Uterus (tissue), 4 donors: ENCODE measurements at places on chromosomes 1 and 21. TPM values are rescaled to one million over a fixed set of nuclear protein-coding genes. Genes with fewer than 3 reads are reported as not detected.

GRCh38 chr21:40051801-40052200 is 184.6 kb downstream of the PCP4 start:
- DNase-seq = no peak

DNA sequence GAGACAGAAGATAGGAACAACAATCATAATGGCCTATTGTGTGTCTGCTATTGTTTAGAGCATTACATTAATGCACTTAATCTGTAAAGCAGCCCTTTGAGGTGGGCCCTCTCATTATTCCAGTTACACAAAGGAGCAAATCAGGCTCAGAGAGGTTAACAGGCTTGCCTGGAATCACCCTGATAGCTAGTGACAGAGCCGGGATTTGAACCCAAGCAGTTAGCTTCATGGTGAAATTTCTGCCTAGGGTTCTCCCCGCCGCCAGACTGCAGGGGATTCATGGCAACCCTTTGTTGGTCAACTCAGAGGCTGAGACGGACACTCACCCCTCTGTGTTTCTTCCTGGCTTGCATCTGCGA is 7.1 kb downstream of the HEYL start:
- no peak for DNase-seq

DNA sequence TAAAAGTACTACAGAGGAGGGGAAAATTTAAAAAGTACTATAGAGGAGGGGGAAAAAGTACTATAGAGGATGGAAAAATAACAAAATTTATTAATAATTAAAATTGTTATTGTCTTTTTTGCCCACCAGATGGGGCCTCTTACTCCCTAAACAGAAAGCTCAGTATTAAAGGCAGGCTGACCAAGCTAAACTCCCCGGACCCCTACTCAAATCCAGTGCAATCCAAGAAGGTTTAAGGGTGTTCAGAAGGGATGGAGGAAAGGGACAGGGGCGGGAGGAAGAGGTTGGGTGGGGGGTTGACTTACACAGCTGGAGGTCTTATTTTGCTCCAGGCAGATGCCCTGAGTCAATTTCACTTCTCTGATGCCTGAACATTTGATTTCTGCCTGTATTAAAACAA is 13.7 kb downstream of the CD34 start:
- no peak for DNase-seq

DNA sequence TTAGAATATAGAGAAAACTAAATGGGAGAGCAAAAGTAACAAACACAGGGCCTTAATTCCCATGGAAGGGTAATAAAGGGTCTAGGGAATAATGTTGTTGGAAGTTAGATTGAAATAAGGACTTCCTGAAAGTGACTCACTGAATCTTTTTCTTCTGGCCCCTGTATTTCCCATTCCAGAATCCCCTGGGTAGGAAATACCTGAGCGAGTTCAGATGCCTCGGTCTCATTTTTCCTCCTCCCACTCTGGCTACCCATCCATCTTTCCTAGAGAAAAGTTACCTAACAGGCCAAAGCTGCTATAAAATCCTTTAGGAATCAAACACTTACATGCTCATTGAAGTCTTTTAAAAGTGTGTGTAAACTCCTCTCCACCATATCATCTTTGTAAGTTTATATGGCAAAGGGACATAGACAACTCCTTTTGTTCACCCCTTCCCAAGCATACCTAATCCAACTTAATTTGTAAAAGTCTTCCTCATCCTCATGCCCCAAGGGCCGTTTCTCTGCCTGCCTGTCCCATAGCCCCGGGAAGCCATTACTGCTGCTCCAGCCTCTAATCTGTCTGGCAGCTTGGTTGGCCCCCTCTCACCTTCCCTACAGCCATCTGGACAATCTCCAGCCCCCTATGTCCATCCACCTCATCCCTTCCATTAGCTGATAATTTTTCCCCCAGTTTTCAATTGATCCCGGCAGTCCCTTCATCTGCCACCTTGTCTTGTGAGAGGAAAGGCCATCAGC is 3.3 kb upstream of the MEF2D start:
- no peak for DNase-seq

- no peak for DNase-seq
Measured at GRCh38 chr1:121483961-121484424, 299.2 kb downstream of the SRGAP2C start.

- DNase-seq = no peak
Measured at GRCh38 chr1:3886691-3887090, 13.4 kb downstream of the C1orf174 start.

DNA sequence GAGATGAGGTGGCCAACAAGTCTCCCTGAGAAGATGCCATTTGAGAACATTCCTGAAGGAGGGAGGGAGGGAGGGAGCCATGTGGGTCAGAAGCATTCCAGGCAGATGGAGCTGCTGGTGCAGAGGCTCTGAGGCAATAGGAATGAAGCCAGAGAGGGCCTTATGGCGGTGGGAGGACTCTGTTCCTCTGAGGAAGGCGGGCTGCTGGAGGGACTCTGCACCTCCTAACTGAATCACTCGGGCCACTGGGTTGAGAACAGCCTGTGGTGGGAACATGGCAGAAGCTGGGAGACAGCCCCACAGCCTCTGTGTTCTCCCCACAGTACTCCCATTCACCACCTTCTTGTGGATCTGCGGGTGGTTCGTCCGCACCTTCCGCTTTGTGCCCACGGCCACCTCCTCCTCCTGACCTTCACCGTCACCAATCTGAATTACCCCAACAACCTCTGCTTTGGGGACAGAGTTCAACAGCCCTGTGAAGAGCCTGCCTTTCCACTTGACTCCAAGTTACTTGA is 2.4 kb upstream of the TMEM125 start:
- no peak for DNase-seq

DNA sequence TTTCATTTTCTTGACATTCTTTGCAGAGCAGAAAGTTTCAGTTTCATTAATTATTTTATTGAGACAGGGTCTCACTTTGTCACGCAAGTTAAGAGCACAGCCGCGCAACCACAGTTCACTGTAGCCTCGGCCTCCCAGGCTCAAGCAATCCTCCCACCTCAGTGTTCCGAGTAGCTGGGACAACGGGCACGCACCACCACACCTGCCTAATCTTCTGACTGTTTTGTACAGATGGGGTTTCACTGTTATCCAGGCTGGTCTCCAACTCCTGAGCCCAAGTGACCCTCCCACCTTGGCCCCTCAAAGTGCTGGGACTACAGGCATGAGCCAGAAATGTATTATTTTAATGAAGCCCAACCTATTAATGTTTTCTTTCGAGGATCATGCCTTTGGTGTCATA is 3.0 kb upstream of the SPATC1L start:
- no peak for DNase-seq

DNA sequence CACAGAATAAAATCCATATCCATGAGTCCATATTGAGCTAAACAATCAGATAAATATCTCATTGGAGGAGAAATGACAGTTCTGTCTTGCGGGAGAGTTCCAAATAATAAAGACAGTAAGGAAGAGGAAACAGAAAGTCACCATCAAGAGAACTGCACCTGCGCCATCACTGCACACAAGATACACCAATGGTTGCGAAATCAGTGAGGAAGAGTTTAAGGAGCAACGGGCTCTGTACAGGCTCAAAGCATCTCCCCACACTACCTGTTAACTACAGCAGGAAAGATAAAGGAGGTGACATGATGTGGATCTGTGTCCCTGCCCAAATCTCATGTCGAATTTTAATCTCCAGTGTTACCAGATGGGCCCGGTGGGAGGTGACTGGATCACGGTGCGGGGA is 7.8 kb downstream of the C2CD2 start:
- DNase-seq = no peak

- no peak for DNase-seq
Measured at GRCh38 chr1:245353915-245354775, 199.4 kb downstream of the KIF26B start.

DNA sequence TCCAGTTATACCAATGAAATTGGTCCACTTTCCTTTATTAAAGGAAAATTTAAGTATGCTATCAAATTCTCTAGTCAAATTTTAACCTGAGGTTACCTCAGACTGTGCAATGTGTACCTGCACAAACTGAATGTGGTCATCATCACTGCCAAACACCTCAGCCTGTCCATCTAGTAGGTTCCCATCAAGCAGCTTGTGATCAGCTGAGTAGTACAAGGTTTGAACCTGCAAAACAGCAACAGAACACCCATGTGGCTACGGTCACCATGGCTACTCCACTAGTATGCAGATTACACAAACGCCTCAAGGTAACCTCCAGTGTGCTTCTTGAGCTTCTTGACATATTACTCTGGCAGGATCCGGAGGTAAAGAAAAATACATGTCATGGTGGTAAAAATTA is 11.6 kb downstream of the IVNS1ABP start:
- DNase-seq = no peak

DNA sequence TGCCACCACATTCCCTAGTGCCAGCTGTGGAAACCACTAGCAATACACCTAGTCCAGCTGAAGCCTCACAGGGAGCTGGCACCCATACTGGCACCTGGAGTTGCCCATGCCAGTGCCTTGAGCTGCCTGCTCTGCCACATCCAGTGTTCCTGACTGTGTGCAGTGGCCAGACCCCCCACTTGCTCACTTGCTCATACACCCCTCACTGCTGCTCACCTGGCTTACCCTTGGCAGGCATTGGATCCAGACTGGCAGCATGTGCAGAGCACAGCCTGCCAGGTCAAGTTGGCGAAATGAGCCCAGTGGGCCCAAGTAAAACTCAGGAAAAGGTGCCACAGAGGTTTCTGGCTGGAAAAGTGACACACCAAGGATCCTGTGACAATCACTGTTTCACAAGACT is 1618.6 kb upstream of the PRMT6 start:
- DNase-seq = no peak

- DNase-seq = no peak
Measured at GRCh38 chr1:205001162-205001561, 41.9 kb upstream of the CNTN2 start.

DNA sequence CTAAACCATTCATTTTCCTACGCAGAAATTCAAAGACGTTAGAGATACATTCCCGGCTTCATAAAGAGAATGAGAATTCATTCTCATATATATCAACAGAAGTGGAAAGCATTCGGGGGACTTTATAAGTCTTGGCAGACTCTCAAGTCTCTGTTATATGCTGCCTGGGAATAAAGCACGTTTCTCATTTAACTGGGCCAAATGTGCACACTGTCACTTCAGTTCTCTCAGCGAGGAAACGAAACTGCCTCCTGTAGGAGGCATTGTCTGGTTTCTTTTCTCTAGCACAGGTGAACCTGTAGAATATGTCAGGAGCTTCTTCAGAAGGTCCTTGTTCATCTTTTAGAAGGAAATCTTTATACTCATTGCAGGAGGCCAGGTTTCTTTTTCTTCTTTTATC is 367.6 kb downstream of the PTBP2 start:
- no peak for DNase-seq

- DNase-seq = no peak
Measured at GRCh38 chr1:61692155-61692800, 32.7 kb downstream of the TM2D1 start.

- no peak for DNase-seq
Measured at GRCh38 chr1:167483790-167484189, 34.5 kb downstream of the CD247 start.

GRCh38 chr1:27473755-27474154 is 16.2 kb downstream of the WASF2 start:
- DNase-seq = no peak

GRCh38 chr1:151594143-151594625 is 17.7 kb upstream of the SNX27 start:
- peak; percentile 72 for DNase-seq

DNA sequence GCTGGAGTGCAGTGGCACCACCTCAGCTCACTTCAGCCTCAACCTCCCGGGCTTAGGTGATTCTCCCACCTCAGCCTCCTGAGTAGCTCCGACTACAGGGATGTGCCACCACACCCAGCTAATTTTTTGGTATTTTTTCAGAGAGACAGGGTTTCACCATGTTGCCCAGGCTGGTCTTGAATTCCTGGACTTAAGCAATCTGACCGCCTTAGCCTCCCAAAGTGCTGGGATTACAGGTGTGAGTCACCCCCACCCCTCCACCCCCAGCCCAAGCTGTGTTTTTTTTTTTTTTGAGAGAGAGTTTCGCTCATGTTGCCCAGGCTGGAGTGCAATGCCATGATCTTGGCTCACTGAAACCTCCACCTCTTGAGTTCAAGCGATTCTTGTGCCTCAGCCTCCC is 75.4 kb downstream of the NKAIN1 start:
- DNase-seq = no peak

- DNase-seq = no peak
Measured at GRCh38 chr1:244860914-244861610, 3.3 kb downstream of the HNRNPU start.

- no peak for DNase-seq
Measured at GRCh38 chr1:219461981-219462400, 150.9 kb downstream of the ZC3H11B start.

DNA sequence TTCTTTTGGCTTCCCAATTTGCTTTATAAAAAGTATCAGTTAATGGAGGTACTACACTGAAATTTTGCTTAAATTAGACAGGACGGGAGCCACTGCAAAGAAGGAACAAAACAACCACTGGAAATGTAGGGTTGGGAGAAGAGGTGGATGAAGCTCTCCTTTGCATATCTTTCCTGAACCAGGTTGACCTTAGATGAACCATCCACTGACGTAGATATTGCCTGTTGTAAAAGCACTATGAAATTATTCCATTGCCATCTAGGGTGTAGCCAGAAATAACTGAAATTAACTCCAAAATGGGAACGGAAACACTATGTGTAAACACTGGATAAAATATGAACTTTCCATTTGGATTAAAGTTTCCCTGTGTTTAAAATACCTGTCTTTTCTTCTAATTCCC is 1.2 kb upstream of the ABL2 start:
- no peak for DNase-seq

GRCh38 chr1:45542591-45542990 is 8.0 kb upstream of the AKR1A1 start:
- DNase-seq = no peak

DNA sequence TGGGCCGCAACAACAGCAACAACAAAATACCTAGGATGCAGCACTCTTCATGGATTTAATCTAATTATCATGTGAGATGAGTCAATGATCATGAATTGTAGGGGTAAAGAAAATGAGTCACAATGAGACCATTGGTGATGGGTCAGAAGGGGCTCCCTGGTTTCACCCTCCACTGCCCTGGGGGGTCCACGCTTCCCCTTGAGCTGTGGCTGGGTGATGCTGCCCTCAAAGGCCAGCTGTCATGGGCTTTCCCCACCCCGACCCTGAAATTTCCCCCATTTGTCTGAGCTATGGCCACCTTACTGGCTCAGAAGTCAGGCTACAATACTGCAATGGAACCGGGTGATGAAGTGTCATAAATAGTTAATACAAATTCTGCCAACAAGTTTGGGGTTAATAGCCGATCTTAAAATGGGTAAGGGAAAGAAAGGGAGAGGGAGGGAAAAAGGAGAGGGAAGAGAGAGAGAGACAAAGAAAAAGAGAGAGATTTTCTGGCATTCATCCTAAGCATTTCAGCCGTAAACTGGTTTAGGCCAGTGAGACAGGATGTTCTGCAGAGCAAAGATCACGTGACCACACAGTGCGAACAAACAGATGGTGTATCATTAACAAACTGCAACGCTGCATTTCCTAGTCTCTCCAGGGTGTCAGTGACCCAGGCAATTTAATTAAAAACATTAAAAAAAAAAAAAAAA is 143.4 kb upstream of the ERRFI1 start:
- DNase-seq = peak; percentile 82

LDLRAD1 gene
- not detected for total RNA-seq

AIRE gene
- total RNA-seq = not detected

URB2 gene
- 2.3 TPM for total RNA-seq

E2F2 gene
- total RNA-seq = not detected

CSF3R gene
- total RNA-seq = 9.7 TPM

RGS13 gene
- total RNA-seq = not detected

ARMH1 gene
- not detected for total RNA-seq

SLC1A7 gene
- total RNA-seq = not detected

MCOLN2 gene
- total RNA-seq = 10.3 TPM
